ENCODE measurements at places on chromosomes 1 and 21. TPM values are rescaled to one million over a fixed set of nuclear protein-coding genes. Genes with fewer than 3 reads are reported as not detected.

DNA sequence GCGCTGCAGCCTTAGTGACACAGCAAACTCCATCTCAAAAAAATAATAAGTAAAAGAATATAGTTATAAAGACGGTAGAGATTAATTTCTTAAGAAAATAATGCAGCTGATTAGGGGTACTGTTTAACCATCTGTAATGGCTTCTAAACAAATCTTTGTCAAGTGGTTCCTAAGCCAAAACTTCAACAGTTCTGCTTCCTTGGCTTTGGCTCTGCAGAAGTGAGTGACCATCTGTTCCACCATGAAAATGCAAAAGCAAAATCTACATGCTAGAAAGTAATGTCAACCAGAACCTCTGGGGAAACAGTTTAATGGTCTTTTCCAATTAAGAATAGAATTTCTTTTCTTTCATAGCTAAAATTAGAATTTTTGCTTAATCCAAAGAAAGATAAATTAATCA lies 8.3 kb upstream of the SH2D5 start:
- no peak for ATAC-seq

IL19 gene
- total RNA-seq = not detected

C1orf105 gene
- 0.37 TPM for total RNA-seq

- no peak for ATAC-seq
Measured at GRCh38 chr1:154745750-154746425, 124.2 kb downstream of the KCNN3 start.

ODR4 gene
- total RNA-seq = 17.7 TPM

DNA sequence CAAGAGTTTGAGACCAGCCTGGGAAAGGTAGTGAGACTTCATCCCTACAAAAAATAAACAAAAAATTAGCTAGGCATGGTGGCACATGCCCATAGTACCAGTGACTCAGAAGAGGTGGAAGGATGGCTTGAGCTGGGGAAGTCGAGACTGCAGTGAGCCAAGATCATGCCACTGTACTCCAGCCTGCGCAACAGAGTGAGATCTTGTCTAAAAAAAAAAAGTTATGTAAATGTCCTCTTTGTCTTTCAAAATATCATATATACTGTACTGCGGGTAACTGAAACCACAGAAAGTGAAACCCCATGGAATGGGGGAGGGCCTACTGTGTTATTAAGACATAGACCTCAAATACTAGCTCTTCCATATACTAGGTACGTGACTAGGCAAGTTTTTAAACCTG lies 20.8 kb downstream of the ACADM start:
- ATAC-seq = no peak

GRCh38 chr1:155166471-155167165 lies 6.5 kb downstream of the KRTCAP2 start:
- ATAC-seq = no peak

DNA sequence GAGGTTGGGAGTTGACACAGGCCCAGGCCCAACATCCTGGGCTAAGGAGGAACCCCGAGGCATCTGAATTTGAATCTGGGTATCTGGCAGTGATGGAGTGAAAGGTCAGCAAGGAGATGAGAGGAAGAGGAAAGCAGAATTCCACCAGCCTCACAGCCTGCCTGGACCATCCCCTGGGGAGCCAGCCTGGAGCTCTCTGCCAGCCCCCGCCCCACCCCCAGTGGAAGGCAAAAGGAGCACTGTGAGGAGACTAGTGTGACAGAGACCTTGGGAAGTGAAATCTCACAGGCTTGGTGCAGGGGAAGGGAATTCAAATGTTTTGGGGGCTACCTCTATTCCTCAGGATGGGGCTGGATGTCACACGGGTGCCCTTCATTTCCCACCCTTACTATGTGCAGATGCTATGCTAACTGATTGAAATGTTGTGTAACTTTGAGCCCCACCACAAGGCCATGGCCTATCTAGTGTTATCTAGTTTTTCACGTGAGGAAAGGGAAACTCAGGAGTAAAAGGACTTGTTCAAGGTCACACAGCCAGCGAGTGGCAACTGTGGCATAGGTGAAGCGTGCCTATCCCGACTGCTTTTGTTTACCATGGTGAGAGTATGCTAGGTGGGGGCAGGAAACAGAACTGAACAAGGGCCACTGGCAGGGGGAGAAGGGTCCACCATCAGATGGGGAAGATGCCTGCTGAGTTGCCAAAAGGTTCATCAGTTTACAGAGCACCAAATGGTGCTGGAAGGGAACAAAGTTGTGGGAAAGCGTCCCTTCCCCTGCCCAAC lies 29.8 kb downstream of the AHDC1 start:
- no peak for ATAC-seq

OR10Z1 gene
- total RNA-seq = not detected

- ATAC-seq = no peak
Measured at GRCh38 chr1:30763651-30764248, 6.2 kb upstream of the LAPTM5 start.

IFI44L gene
- 4.1 TPM for total RNA-seq

GRCh38 chr21:32726839-32727686 lies 750 bp downstream of the SYNJ1 start:
- peak; percentile 7 for ATAC-seq

- ATAC-seq = no peak
Measured at GRCh38 chr1:19776287-19776686, 23.4 kb downstream of the TMCO4 start.

- ATAC-seq = peak; percentile 93
Measured at GRCh38 chr1:108703939-108704338, 8.8 kb upstream of the FNDC7 start.

DNA sequence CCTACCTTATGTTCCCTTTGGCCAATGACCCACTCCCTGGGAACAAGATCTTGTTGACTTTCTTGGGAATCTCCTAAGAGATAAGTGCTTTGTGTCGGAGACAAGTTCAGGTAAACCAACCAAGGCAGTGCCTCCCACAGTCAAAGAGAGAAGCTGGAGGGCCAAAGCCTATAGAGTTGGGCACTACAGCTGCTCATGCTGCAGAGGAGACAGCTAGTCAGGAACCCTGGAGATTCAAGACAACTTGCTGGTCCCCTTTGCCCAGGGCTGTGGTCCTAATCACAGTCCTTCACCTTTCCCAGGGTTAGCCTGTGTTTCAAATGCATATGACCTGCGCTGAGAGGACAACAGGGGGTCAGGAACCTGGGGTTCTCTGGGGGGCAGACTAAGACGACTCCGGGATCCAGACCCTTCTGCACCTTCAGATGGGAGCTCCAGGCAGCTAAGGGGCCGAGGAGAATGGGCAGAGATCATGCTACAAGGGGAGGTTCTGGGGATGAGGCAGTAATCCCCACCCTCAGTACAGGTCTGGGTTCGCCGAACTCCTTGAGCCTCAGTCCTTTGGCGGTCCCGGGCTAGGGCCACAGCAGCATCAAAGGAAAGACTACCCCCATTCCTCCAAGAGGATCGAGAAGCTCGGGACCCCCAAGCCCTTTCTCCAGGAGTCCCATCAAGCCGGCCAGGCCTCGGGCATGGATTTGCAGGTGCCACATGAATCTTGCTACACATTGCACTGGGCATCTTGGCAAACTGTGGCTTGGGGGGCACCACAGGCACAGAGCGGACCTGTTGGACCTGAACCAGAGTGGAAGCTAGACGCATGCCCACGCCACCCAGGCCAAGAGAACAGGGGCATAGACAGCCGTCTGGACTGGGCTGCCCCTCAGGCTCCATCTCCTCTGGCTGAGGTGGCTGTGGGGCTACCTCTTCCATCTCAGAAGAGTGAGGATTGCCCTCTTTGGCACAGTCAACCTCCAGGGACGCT lies 2.0 kb upstream of the USF1 start:
- ATAC-seq = no peak

GRCh38 chr1:66739401-66740157 lies 12.7 kb upstream of the DYNLT5 start:
- ATAC-seq = no peak

- no peak for ATAC-seq
Measured at GRCh38 chr1:119279456-119280381, 88.9 kb upstream of the HAO2 start.

- ATAC-seq = no peak
Measured at GRCh38 chr1:33320619-33321165, at the start of gene A3GALT2. Gene A3GALT2, minus strand, starts transcription at chr1:33321098. Its CDS starts 0 bp downstream, at chr1:33321098.

DNA sequence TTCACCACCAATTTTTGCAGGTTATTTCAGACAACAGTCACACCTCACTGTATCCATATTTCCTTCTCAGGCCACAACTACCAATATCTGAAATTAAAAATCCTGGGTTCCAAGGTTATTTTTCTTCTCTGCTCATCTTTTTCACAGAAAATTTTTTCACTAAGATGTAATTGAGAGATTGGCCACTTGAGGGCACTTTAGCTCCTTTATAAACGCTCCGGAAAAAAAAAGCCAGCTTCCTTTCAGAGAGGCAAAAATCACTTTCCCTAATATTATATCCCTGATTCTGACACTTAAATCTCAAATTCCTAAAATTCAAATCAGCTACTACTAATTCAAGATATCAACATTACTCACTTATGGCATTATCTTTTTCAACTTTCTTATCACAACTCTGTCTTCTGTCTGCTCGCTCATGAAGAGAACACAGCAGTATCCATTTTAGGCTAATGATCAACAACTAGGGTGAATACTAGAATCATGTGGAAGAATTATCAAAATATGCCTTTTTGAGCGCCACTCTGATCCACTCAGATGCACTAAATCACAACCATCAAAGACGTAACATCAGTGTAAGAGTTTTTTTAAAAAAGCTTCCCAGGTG lies 101.4 kb upstream of the RGS1 start:
- no peak for ATAC-seq

DNA sequence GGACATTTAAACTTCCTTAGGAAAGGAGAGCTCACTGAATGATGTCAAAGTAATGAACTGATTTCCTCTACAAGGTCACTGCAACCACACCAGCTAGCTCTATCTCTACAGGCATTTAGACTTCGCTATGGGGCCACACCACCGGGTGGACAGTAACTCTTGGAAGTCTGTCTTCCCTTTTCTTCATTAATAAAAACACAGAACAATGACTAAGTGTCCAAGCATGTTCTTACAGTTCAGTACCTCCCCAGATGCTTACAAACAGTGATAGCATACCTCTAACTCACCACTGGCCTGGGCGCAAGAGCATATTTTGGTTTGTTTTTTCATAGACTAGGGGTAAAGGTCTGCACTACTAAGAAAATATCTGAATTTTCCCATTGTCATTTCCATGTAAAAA lies 54.6 kb downstream of the SIM2 start:
- no peak for ATAC-seq

DNA sequence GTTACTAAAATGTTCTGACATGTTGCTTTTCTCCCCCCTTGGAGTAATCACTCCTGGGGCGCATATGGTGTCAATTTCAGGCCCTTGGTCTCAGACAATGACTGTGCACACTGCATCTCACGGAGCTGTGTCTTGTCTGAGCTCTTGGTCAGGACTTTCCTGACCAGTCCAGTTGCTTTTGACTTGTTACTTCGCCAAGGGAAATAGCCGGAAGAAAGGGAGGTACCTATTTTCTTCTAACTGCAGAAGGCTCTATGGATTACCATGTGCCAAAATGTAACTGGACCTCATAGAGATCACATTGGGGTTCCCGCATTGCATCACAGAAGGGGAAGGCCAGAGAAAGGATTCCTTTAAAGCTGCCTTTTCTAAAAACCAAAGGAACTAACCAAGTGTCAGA lies 68.6 kb downstream of the SPAG17 start:
- no peak for ATAC-seq

GRCh38 chr1:8382608-8383505 lies 64.9 kb downstream of the SLC45A1 start:
- ATAC-seq = peak; percentile 27

SPATA21 gene
- 0.08 TPM for total RNA-seq

DNA sequence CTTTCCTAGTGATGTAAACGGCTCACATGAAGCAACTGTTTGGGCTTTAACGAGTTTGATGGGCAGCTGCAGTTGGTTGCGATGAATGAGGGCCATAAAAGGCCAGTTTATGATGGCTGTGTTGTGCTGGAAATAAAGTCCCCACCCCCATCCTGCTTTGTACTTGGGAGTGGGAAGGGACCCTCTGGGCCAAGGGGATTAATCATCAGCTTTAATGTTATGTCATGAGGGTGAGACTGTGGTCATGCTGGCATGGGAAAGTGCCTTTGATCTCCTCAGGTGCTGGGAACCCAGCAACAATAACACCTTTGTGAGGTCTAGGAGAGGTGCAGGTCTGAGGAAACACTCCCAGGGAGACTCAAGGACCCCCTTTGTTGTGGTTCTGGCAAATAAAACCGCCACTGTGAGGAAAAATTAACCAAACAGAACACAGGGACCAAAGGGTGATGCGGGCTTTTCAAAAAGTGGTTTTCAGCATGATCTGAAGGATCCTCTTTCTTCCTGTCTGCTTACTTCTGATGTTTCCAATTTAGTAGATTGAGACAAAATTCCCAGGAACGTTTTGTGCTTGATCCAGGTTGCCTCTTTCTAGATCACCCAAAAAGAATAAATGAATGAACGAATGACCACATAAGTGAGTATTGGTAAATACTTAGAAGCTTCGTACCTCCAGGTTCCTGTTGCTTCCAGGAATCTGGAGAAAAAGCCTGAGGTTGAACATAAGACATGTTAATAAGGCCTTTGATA lies 257.8 kb upstream of the HOOK1 start:
- ATAC-seq = no peak

DNA sequence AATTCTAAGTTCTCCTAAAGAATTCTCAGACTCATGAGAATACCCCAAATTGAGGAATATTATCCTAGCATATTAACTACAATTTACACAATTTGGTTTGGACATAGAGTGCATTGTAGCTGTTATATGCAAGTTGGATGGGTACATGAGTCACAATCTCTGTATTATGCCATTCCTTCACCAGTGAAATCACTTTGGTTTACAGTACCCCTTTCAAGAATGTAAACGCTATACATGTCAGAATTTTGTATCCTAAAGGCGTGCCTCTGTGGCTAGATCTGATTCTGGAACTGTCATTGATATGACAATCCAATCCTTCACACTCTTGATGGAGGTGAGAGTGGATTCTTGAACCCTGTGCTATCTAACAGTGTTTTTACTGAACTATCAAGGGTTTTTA lies 6.7 kb upstream of the IL10RB start:
- peak; percentile 73 for ATAC-seq

FCRL1 gene
- not detected for total RNA-seq

DNA sequence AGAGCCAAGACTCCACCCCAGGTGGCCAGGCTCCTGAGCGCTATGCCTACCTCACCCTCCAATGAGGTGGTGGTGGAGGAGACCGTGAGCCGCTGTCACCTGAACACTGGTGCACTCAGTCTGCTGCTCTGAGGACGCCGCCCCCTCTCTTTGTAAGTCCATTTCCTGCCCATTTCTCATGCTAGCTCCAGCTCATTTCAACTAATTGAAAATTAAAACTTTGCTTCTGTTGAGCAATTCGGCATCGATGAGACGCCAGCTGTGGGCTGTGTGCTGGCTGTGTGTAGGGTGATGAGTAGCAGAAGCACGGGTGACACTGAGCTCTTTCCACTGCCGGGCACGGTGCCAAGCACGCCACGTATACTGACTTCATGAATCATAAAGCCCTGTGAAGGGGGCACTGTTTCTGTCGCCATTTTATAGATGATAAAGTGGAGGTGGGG lies 11.2 kb downstream of the TNFRSF1B start:
- ATAC-seq = peak; percentile 76

YARS1 gene
- total RNA-seq = 101 TPM

DNASE2B gene
- total RNA-seq = not detected

GRCh38 chr1:115089420-115090185 lies at the start of gene TSPAN2:
Gene TSPAN2, minus strand, starts transcription at chr1:115089503. Its CDS starts 71 bp downstream, at chr1:115089432.
- ATAC-seq = peak; percentile 86
